ENCODE measurements at places on chromosomes 1 and 21. TPM values are rescaled to one million over a fixed set of nuclear protein-coding genes. Genes with fewer than 3 reads are reported as not detected.
A peak's percentile ranks its signal among the peaks of the same experiment; 100 is the strongest.

- no peak for DNase-seq
Measured at GRCh38 chr1:15210651-15211375, 36.2 kb upstream of the FHAD1 start.

GRCh38 chr1:99673315-99673714 is 27.4 kb downstream of the PALMD start:
- no peak for DNase-seq

DNA sequence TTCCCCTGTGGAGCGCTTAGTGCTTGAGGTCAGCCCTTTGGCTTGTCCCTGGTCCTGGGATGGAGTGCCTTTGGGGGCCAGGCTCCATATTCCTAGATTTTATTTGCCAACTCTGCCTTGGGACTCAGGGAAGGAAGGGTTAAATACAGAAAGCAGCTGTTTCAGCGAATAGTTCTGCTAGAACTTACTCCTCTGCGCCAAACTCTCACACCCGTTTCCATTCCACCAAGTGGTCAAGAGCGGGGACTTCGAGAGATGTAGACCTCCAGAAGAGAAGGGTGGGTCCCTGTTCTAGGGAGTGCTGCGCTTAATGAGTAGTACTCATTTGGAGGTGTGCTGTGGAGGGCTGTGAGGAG is 704 bp upstream of the TOMM40L start:
- DNase-seq, result no peak

DNA sequence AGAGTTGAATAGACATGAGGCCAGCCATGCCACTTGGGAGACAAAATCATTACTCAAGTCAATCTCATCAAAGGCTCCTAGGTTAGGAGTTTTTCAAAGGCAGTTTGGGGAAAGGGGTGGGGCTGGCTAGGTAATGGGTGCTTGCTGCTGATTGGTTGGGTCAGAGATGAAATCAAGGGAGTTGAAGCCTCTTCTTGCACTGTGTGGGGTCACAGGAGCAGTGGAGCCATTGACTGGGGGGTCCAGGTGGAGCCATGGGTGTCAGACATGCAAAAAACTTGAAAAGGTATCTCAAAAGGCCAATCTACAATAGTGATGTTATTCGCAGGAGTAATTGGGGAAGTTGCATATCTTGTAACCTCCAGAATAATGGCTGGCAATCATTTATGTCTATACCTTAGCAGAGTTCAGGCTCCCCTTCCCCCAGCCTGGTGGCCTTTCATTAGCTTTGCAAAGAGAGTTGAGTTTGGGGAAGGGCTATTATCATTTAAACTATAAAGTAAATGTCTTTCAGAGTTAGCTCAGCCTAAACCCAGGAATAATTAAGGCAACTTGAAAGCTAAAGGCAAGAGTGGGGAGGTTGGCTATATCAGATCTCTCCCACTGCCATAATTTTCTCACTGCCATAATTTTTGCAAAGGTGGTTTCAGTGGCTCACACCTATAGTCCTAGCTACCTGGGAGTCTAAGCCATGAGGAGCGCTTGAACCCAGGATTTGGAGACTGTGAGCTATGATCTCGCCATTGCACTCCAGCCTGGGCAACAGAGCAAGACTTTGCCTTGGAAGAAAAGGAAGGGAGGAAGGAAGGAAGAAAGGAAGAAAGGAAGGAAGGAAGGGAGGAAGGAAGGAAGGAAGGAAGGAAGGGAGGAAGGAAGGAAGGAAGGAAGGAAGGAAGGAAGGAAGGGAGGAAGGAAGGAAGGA is 7.8 kb upstream of the PINK1 start:
- no peak for DNase-seq

- DNase-seq, result no peak
Measured at GRCh38 chr1:18116777-18117176, 9.2 kb downstream of the IGSF21 start.

- DNase-seq, result no peak
Measured at GRCh38 chr1:83741348-83741747, 257.6 kb downstream of the TTLL7 start.

DNA sequence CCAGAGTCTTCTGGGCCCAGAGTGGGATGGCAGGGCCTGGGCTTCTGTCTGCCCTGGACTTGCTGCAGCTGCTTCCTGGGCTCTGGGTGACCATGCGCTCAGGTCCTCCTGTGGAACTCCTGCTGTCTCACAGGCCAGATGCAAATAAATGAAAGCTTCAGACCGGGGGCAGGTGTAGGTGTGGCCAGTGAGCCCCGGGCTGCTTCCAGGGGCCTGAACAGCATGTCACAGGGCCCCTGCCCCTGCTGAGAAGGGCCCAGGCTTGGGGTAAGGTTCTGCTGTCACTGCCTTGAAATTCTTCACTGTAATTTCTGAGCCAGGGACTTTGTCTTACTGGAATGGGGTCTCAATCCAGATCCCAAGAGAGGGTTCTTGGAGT is 2.5 kb upstream of the PKNOX1 start:
- DNase-seq, result no peak

GRCh38 chr21:31501926-31502325 is 157.6 kb upstream of the SOD1 start:
- DNase-seq, result no peak

GRCh38 chr1:114618606-114619005 is 37.2 kb upstream of the BCAS2 start:
- no peak for DNase-seq

- DNase-seq, result no peak
Measured at GRCh38 chr1:109704173-109704572, 7.9 kb upstream of the GSTM5 start.

- DNase-seq, result no peak
Measured at GRCh38 chr1:1148569-1148968, 25.1 kb upstream of the TTLL10 start.

DNA sequence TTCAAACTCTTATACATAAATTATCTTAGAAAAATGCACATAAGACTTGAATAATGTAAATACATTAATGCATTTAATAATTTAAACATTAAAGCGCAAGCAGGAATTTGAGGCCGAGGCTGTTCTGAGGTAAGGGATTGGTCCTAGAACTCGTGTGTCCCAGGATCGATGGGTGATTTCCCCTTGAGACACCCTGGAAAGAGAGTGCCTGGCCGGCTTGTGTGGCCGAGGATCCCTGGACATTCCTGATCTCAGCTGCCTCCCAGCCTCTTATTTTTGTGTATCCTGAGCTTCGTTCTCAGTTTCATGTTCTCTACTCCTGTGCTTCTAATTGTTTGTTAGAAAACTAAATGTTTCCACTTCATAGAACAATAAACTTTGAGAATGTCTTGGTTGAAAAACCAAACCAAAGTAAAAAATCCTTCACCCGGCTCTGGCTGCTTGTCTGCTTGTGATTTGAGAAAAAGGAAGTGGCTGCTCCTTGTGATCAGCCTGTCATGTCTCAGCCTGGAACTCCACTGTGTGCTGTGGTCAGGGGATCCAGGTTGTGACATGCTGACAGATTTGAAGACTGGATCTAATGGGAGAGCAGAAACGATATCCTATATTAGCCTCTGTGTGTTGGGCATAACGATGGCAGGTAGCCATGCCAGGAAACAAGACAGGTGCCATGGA is 40.7 kb downstream of the PEX14 start:
- no peak for DNase-seq

GRCh38 chr1:40956407-40956806 is 23.1 kb upstream of the CTPS1 start:
- DNase-seq, result no peak

DNA sequence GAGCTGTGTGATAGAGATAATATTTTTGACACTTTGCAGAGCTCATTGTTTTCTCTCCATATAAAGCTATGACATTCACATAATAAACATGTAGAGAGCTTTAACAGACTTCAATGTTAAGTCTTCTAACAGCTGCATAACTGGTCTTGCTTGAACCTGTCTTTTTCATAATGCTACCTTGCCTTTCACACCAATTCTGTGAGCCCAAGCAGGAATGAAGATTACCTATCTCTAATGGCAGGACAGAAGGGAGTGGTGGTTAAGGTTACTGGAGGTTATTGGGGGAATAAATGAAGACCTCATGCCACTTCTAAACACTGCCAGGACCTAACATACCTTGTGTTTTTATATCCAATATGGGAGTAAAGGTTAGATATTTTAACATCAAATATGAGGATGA is 2.3 kb upstream of the CD55 start:
- DNase-seq, result no peak

DNA sequence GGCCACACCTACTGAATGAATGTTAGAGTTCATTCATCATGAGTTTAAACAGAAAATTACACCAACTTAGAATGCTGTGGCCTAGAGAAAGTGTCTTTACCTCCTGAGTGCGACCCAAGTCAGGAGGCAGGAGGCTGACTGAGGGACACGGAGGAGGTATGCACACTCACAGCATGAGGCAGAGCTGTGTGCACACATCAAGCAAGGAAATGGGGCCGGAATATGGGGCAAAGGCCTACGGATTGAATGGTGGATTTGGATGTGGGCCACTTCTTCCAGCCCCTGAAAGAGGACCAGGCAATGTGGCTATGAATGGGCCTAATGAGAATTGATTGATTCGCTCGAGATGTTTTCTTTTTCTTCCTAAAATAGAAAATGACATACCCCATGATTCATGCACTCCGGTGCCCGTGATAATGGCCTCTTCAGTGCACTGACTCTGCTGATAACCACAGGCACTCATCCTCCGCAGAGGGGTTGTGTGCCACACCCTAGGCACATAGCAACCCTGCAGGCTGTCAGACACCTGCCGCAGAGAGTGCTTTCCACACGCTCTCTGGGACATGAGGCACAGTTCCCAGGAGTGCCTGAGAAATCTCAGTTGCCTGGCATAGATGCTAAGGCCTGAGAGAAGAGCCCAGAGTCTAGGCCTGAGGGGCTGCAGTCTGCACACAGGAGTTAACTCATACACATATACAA is 155.5 kb downstream of the GLUL start:
- no peak for DNase-seq

DNA sequence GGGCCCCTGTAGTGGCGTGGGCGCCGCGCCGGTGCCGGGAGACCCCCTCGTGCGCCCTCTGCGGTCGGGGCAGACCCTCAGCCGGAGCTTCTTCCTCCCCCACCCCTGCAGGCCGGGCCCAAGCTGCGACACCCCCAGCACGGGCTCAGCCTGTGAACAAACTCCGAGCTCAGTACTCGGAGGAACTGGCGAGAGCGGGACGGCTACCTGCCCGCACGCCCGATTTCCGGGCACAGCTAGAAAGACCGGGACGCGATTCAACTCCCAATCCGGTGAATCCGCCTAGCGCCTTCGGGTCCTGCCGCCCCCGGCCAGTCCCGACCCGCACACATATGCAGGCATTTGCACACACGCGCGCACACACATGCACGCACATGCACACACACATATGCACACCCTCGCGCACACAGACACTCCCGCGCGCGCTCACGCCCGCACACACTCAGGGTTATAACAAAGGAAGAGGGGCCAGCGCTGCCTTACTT is 580 bp upstream of the BLACAT1 start:
- DNase-seq, result peak; percentile 14

DNA sequence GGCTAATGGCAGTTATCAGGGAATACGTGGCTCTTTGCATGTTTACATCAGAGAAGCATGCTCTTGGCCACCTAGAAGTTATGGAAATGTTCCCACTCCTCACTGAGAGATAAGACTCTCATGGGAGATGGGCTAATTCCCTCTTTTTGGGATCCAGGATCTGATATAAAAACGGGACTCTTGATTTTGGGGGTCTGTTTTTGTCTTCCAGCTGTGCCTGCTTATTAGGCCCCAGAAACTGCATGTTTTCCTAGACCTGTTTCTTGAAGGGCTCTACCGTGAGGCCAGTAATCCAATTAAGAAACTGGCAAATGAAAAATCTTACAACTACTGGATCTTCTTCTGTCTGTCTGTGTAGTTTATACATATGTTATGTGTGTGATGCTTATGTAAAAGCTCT is 47.0 kb upstream of the PTCH2 start:
- DNase-seq, result no peak

- no peak for DNase-seq
Measured at GRCh38 chr1:183604038-183604808, 14.0 kb upstream of the NCF2 start.

DNA sequence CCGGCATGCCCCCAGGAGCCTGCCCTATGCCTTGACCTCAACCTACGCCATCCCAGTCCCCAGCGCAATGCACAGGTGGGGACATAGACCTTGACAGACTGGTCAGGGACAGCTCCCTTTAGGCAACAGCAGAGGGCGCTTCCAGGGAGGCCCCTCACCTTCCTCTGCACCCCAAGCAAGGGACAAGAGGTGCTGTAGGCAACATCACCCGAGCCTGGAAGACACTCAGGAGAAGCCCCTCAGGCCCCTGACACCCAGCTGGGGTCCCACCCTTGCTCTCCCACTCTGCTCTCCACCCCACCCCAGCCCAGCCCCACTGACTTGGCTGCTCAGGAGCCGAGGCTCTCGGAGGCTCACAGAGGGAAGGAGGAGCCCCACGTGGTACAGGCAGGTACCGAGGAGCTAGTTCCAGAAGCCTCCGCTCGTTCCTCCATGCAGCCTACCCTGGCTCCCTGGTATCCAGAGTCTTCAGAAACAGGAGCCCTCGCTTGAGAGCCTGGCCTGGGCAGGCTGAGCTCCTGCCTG is 2.4 kb upstream of the WNT3A start:
- no peak for DNase-seq

- no peak for DNase-seq
Measured at GRCh38 chr1:92859400-92860039, 27.7 kb downstream of the RPL5 start.

GRCh38 chr1:117606649-117607430 is 992 bp downstream of the TENT5C start:
- DNase-seq, result peak; percentile 64

STYXL2 gene
- total RNA-seq, result not detected

AGO4 gene
- 3.0 TPM for total RNA-seq

SERPINC1 gene
- not detected for total RNA-seq

AGMAT gene
- 26.2 TPM for total RNA-seq

CSMD2 gene
- total RNA-seq, result not detected

KLF17 gene
- total RNA-seq, result not detected

Data from activated naive CD8-positive, alpha-beta T cell treated with anti-CD3 and anti-CD28 coated beads for 36 hours (primary cell).